ENCODE measurements at places on chromosomes 6 and 20.

- DNase-seq = no peak
These were observed 56.4 kb downstream of the NOX3 start for GRCh38 chr6:155399062-155399744.

DNA sequence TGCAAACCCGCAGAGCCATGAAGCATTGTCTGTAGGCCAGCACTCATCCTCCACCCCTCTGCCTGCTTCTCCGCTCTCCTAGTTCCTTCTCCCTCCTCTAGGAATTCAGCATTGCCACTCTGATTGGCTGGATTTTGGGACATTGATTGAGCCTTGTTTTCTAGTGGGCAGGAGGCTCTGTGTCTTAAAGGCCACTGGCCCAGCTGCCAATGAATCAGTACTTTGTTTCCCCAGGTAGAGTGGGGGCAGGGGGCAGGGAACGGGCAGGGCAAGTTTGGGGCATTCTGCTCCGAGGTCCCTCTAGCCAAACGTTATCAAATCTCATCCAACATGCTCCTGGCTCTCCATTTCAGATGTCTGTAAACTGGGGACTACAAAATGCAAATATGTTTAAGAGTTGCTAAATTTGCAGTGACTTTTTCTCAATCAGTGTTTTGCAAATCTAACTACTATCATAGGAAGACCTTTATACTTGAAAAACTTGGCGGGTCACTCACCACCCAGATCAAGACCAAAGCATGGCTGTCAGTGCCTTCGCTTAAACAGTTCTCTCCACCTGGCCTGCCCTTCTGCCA is 10.4 kb upstream of the BPI start:
- DNase-seq = no peak

DNA sequence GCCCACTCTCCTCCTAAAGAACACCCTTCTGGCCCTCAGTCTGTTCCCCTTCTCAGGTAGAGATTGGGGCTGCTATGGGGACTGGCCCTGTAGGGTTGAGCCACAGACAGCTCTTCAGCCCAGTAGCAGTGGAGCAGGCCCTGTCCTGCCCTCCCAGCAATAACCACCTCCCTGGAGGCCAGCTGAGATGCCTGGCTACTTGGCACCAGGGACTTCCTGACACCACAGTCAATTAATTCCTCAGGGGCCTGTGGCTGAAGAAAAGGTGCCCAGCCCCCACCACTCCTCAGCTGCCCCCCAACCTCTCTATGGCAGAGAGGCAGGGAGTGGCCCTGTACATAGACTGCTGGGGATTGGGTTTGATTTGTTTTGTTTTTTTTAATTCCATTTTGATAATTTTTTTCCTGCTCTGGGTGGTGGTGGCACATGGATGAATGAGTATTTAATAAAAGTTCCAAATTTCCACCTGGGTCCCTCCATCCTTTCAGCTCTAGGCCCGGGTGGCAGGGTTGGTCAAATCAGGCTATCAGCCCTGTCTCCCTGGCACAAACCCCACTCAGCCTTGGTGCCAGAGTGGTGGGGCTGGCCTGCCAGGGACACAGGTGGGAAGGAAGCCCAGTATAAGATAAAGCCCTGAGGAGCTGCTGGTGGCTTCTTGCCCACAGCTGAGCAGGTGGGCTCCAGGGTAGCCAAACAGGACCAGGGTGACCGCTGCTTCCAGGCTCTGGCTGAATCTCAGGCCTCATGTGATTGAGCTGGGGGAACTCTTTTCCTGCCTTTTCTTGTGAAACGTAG is 1.9 kb upstream of the DEF6 start:
- no peak for DNase-seq

GRCh38 chr6:141809901-141810300 is 322.8 kb upstream of the GJE1 start:
- no peak for DNase-seq

- DNase-seq = no peak
These were observed 126.9 kb downstream of the LY86 start for GRCh38 chr6:6715465-6715864.

Measured in hypothalamus (tissue), 51 donors.